ENCODE measurements at places on chromosomes 4 and X.
A peak's percentile ranks its signal among the peaks of the same experiment; 100 is the strongest.

- no peak for DNase-seq
Measured at GRCh38 chrX:1281521-1281920, 12.9 kb downstream of the CSF2RA start.

GRCh38 chr4:141254326-141254725, 33.6 kb downstream of the ZNF330 start:
- DNase-seq, result no peak

DNA sequence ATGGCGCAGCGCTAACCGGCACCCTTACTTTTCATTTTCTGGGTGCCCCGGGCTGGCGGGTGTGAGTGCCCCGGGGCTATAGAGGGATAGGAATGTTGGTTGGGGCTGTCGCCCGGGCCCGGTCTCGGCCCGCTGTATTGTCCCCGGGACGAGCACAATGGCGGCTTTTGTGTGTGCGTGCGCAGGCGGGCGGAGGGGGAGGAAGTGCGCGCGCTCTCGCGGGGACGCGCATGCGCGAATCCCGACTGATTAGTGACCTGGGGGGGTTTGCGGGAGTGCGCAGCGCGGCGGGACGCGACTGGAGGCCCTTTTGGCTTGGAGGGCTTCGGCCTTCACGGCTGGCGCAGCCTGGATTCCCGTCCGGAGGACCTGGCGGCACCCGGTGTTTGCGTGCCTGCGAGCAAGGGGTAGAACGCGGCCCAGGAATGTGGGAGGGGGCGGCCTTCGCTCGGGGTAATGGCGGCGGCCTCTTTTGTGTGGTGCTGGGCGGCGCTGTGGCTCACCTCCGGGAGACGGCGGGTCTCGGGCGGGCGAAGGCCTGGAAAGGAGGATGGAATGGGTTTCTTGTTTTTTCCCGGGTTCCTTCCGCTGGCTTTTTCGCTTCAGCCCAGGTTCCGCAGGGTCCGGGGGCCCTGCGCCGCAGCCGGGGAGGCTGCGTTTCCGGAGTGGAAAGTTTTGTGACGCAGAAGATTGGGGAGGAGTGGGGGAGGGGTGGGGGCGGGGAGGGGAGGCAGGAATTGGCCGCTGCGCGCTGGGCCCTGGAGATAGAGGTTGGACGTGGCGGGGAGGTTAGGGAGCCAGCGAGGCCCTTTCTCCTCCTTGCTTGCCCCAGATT, 618 bp downstream of the DDX3X start:
- DNase-seq, result peak; percentile 68

DNA sequence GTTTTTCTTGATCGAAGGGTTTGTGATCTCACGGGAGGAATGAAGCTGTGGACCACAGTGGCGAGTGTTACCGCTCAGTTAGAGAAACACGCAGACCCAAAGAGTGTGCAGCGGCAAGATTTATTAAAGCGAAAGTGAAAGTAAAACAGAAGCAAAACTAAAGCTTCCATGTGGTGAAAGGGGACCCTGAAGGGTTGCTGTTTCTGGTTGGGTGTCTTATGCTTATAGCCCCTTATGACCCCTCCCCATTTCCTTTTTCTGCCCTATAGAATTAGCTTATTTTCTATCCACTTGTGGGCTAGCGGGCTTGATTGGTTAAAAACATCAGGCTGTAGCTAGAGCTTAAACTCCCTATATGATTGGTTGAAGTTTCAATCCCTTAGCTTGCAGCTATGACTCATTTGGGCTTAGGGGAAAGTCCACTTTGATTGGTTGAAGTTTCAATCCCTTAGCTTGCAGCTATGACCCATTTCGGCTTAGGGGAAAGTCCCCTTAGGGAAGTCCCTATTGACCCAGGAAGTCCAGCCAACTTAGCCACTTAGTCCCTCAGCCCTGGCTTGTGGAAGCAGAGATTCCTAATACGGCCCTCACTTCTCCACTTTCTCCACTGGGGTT, 171.2 kb upstream of the NWD2 start:
- DNase-seq, result no peak

DNA sequence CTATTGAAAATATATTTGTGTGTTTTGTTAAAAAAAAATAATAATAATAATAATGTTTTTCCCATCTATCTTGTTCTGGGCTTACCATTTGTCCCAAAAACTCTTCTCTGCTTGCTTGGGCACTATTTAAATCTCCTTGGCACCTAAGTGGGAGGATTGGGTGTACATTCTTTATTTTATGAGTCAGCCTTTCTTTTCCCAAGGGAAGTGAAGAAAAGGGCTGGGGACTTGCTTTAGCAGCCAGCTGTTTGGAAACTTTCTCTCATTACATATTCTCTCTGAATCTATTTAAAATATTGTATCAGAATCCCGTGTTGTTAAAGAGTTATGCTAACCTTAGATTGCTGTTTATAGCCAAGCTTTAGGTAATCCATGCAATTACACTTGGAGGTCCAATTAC, 2332.4 kb downstream of the ARAP2 start:
- peak; percentile 40 for DNase-seq

GRCh38 chr4:181301735-181302710, 941.2 kb upstream of the TENM3 start:
- peak; percentile 3 for DNase-seq

GRCh38 chr4:5979981-5980380, 38.2 kb downstream of the C4orf50 start:
- peak; percentile 4 for DNase-seq

GRCh38 chr4:184924516-184924915, 93.8 kb upstream of the HELT start:
- DNase-seq, result no peak

GRCh38 chr4:152693871-152694270, 14.1 kb upstream of the TMEM154 start:
- DNase-seq, result no peak

DNA sequence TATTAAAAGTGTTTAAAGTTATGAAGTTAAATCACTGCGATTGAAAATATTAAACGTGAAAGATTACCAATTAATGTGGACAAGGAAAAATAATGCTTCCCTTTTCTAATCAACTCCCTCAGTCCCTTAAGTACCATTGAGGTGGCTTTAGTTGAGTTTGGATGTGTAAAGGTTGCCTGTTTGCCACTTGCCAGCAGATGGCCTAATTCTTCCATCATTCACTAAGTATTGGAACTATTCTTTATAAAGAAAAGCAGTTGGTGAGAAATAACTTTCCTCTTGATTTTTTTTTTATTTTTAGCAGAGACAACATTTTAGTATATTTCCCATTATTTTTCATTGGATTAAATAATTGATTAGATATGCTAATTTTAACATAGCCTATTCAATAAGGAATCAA, 295.9 kb upstream of the TACR3 start:
- DNase-seq, result peak; percentile 2

DNA sequence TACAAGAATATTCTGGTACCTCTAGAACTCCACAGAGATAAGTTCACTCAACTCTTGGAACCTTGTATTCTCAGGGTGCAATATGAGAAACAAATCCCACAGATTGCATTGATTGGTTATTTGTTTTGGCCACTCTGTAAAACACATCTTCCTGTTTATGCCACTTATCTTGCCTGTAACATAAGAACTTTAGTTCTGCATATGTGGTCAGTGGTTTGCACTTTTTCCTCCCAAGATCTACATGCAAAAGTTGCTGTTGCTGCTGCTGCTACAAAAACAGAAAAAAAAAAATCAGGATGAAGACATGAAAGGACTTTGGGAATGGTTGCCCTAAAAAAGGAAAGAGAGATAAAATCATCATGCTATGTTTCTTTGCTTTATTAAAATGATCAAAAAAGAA, 9.6 kb downstream of the ODAPH start:
- no peak for DNase-seq

DNA sequence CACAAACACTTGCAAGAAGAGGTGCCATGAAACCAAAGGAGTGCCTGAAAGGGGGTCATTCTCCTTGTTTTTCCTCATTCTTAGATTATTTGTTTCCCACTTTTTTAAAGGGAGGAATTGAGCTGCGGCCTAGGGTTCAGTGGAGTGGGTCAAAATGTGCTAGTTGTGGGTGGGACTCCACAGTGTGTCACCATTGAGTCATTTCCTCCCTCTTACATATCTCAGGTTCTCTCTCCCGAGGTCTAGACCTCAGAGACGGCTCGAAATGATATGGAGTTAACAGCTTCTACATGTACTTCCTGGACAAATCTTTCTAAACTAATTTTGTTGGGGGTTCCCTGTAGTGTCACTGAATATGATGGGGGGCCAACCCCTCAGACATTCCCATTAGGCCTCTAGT, 328.4 kb upstream of the SPANXN1 start:
- DNase-seq, result no peak

GRCh38 chrX:118968031-118968430, 6.4 kb upstream of the LONRF3 start:
- no peak for DNase-seq

DNA sequence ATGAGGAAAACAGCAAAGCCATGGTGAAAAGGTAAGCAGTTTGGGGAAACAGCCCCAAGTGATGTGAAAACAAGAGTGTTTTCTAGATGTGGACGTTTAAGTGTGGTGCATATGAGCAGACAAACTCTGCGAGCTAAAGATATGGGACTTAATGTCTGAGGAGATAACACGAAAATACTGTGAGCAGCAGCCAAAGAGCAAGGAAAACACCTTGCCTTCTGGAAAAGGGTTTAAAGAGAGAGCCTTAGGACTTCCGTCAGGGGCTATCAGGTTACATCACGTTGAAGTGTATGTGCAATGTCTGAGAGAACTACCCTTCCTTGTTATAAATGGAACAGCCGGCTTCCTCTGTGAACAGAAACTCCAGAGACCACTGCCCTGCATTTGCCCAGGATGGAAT, 54.2 kb downstream of the LEF1 start:
- no peak for DNase-seq

Measured in fibroblast of pulmonary artery (primary cell).